ENCODE measurements at places on chromosomes 7 and 10.

DNA sequence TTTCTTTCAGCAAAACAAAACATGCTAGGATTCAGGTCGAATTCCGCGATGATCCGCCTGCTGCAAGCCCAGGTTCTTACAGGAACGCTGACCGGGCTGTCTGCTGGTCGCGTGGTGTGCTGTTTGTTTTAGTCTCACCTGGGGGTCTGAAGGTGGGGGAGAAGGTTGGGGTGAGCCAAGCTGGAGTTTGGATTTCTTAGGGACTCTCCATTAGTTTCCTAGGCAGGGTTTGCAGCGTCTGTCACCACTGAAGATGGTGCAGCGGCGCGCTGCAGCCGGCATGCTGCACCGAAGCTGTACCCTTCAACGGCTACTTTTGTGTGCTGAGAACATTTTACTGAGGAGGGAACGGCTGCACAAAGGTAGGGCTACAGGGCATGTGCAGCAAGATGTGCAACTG lies 48.7 kb downstream of the GCC1 start:
- DNase-seq: no peak

DNA sequence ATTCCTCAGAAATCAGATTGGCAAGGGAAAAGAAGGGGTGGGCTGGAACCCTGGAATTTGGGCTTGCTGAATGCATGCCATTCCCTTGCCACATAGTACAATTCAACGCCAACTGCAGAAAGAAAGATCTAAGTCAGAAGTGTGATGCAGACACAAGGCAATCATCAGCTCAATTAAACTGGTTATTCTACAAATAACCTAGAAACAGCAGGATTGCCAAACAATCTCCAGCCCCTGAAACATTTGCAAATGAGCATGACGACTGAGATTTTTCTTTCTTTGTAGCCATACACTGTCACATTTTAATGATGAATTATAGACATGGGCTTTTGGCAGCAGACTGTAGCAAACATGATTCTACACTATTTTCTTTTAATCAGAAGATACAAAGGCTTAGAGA lies 16.5 kb upstream of the CREB5 start:
- no peak for DNase-seq

DNA sequence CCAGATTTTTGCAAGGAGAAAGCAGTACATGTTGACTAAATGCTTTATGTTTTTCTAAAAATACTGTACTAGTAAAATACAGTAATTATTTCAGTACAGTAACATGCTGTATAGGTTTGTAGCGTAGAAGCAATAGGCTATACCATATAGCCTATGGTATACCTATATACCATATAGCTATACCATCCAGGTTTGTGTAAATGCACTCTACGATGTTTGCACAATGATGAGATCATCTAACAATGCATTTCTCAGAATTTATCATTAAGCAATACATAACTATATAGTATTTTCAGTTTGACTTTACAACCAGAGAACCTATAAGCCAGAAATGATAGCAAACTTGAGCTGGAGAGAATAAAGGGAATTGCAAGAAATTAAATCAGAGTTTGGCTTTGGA lies 109.7 kb upstream of the DNAJB12 start:
- no peak for DNase-seq

DNA sequence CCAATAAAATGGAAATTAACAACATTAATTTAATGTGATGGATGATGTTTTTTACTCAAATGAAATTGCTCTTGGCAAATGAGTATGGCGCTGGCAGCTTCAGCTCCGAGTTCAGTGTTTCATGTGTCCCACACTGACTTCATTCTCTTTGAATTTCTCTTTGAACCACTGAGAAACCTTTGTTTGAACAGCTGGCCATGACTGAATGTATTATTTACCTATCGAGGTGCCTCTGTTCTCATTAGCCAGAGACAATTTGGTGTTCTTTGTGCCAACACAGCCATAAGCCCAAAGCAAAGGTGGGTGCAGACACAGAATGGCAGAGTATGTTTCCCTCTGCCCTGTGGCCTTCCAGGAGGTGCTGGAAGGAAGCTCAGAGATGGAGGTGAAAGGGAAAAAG lies 42.1 kb downstream of the TMEM178B start:
- no peak for DNase-seq

DNA sequence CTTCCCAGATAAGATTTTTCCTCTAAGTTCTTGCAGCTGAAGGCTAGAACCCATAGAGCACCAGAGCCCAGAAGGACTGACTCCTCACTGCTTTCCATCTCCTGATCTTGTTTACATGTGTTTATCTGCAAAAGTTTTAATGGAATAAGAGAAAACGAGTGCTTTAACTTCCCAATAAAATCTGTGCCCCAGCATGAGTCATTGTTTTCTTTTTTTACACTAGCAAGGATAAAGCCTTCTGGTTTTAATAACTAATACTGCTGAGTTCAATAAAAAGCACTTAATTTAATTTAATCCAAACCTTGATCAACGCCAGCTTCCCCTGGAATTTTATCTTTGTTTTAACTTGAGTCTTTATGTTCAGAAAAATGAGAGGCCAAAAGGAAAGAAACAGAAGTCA lies 227.6 kb downstream of the HPSE2 start:
- DNase-seq: no peak

- DNase-seq: no peak
Measured at GRCh38 chr10:68496072-68496471, 24.3 kb upstream of the DNA2 start.

DNA sequence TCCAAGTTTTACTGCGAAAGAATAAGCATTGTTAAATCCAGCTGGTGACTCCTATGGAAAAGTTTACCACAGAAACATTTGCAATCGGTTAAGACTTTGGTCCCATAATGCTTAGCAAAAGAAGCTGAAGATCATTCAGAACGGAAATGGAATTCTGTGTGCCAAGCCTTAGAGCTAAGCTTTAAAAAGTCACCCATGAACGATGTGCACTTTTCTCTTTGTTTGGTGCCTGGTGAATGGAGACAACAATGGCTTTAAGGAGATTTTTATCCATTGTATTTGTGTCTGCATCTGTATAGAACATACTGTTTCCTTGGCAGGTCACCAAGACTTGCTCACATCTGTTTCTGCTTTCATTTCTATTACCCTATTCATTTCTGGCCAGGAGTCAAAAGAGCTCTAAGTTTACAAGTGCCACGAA lies 26.3 kb upstream of the COL1A2 start:
- DNase-seq: no peak

- DNase-seq: no peak
Measured at GRCh38 chr10:124705817-124706461, 38.2 kb downstream of the FAM53B start.

DNA sequence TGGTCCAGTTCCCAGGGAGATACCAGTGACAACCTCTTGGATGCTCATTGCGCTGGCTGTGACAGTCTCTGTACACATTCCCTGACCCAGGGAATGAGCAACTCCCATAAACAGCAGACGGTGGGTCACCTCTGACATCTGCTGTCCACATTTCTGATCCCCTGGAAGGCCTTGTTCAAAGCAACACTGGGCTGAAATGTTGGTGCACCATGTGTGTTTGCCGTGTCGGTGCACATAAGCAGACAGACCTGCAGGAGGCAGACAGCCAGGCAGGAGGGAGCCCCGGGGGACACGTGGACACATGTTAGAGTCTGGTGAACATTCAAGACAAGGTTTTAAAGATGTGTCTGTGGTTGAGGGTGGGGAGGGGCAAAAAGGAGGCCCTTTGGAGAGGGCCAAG lies 254.9 kb downstream of the PLXNA4 start:
- no peak for DNase-seq

DNA sequence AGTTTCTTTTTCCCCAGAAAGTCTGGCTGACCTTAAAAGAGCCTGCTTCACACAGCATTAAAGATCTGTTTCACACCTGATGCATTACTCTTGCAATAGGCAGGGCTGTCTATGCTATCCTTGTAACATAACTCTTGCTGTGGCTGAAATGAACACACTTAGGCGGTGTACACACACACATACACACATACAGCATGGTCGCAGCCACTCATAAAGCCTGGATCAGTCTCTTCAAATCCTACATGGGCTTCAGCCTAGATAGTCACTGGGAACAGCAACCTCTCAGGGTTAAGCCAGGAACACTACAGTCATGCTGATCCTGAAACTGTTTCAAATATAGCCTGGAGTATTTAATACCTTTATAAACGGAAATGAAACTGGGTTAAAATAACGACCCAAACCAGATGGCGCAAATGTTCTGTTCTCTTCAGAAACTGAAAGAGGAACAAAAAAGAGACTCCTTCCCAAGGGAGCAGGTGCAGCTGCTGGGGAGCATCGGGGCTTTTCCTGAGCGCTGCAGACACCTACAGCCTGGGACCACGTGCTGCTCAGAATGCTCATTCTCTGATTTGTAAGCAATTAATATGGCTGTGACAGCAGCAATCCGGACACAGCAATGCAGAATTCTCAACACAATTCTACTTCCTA lies 61.0 kb upstream of the SFMBT2 start:
- DNase-seq: no peak

All from activated naive CD8-positive, alpha-beta T cell treated with anti-CD3 and anti-CD28 coated beads, Interleukin-2, amount 10 ng/mL, durations not matched to agents 7 days and 5 days (primary cell).